Trophoblast cell (in vitro differentiated cells and primary cell): ENCODE measurements at places on chromosomes 4 and X.

GRCh38 chrX:148133105-148133725 is 152.1 kb downstream of the FMR1NB start:
- no peak for DNase-seq

DNA sequence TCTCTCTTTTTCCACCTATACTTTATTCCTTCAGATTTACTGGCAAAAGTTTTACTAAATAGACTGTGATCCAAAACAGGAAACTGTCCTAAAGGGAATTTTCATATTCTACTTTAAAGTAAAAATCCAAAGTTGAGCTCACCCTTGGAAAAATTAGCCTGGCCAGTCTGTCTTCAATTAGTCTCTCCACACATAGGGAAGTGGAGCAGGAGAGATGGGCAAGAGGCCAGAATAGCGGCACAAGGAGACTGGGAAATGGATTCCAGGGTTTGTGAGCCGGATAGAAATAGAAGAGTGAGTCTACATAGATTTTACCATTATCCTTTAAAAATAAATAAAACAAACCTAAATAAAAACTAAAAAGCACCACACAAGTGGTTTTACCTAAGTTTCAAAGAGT is 16.2 kb upstream of the FRMD7 start:
- DNase-seq: no peak

- DNase-seq: no peak
Observed at GRCh38 chr4:71440612-71441011, 101.8 kb downstream of the SLC4A4 start.

GRCh38 chr4:87616268-87616667 is 7.9 kb downstream of the DSPP start:
- no peak for DNase-seq

GRCh38 chr4:7291372-7292114 is 99.2 kb downstream of the SORCS2 start:
- DNase-seq: peak; percentile 8

DNA sequence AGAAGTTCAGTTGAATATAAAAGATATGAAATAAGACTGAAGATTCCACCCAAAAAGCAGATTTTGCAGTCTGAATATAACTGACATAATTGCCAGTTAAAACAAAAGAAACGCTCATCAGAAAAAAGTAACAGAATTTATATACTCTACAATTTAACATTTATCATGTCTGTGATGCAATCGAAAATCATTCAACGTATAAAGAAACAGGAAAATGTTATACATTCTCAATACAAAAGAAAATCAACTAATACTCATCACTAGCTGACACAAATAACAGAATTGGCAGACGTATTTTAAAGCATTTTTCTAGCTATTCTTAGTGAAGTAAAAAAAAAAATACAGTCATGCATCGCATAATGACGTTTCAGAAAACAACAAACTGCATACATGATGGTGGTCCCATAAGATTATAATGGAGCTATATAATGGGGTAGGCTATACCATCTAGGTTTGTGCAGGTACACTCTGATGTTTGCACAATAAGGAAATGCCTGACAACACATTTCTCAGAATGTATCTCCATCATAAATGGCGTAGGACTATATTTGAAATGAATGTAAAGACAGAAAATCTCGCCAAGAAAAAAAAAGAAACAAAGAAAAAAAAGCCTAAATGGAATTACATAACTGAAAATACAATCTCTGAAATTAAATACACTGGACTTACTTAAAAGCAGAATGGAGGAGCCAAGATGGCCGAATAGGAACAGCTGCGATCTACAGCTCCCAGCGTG is 34.3 kb downstream of the OR13H1 start:
- DNase-seq: no peak

GRCh38 chr4:89077761-89078160 is 20.8 kb upstream of the FAM13A start:
- DNase-seq: no peak

DNA sequence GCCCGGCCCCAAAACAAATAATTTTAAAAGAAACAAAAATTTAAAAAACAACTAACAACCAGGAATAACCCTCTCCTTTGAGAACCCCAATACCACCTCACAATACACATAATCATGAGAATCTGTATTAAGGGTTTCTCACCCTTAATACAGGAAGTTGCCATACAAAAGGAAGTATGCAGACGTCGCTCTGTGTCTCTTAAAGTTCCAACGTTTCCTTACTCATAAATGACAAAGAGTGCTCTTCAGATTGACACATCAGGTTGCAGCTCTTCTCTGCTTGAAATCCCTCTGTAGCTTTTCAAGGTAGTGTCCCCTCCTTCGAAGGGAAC is 73.9 kb upstream of the IRF2 start:
- no peak for DNase-seq

DNA sequence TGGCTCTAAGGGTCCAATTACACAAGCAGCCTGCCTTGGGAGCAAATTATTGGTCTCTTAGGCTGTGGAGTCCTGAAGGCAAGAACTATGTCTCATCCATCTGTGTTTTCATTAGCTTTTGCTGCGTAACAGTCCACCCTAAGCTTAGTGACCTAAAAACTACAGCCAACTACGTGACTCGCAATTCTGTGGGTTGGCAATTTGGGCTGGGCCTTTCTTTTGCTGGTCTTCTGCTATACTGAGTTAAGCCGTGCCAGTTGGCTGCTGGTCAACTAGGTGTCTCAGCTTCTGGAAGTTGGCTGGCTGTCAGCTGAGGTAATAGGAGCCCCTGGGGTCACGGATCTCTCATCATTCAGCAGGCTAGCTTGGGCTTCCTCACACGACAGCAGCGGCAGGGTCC is 205.6 kb upstream of the S100G start:
- no peak for DNase-seq

DNA sequence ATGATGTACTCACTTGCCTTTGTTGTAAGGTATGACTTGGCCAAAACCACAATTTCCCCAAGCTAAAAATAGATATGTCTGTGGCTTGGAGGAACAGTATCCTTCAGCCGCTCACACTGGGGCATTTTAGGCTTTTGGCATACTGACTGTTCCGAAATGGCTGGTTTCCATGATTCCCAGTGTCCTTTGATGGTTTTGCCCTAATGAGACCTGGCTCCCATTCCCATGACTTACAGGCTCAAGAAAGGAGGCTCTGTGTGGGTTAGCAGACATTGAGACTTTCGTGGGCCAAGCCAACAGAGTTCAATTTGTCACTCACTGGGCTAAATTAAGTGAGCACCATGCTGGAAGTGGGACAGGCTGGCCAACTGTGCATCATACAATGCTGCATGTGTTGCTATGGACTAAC is 150.6 kb downstream of the CEP135 start:
- no peak for DNase-seq

GRCh38 chrX:97553833-97554232 is 670.1 kb downstream of the RPA4 start:
- no peak for DNase-seq

DNA sequence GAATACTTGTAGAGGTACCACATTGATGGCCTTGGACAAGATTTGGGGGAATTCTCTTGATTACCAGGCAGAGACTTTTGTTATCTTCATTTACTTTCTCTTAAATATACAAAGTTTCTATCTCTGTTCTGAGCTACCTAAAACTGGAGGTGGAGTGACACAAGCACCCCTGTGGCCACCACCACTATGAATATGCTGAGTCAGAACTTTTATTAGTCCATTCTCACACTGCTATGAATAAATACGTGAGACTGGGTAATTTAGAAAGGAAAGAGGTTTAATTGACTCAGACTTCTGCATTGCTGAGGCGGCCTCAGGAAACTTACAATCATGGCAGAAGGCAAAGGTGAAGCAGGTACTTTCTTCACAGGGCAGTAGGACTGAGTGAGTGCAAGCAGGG is 67.1 kb downstream of the RTL3 start:
- DNase-seq: no peak

GRCh38 chr4:23855912-23856605 is 33.8 kb downstream of the PPARGC1A start:
- DNase-seq: no peak

DNA sequence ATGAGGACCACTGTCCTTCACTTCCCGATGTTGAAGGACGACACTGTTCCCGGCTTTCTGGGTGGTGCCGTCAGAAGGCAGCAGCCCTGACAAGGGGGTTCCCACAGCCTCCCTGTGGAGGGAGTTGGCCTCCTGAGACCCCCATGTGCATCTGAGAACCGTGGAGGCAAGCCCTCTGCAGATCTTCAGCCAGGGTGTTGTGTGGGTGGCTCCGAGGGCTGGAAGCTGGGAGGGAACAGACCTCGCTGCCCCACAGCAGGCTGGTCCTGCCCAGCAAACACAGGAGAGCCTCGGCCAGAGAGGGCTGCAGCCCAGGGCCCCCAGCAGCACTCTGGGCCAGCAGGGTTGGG is 16.2 kb downstream of the DGKQ start:
- DNase-seq: no peak

- no peak for DNase-seq
Observed at GRCh38 chrX:22627576-22627975, 354.9 kb downstream of the CBLL2 start.

- no peak for DNase-seq
Observed at GRCh38 chr4:147532896-147533295, 52.0 kb downstream of the EDNRA start.

DNA sequence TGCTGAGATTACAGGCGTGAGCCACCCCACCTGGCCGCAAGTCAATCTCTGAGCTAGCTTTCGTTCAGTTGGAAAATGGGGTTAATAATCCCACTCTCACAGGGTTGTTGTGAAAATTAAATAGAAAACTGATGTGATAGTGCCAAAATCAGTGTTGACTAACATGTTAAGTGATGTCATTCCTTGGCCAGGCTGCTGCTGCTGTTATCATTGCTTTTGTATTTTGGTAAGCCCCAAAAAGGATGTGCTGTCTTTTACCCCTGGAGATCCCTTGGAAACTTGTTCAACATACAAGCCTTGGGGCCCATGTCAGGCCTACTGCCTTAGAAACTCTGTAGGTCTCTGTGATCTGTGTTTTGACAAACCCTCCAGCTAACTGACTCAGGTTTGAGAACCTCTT is 106.3 kb downstream of the AFF1 start:
- DNase-seq: no peak

- DNase-seq: peak; percentile 13
Observed at GRCh38 chr4:1901127-1901526, 29.9 kb downstream of the NSD2 start.

DNA sequence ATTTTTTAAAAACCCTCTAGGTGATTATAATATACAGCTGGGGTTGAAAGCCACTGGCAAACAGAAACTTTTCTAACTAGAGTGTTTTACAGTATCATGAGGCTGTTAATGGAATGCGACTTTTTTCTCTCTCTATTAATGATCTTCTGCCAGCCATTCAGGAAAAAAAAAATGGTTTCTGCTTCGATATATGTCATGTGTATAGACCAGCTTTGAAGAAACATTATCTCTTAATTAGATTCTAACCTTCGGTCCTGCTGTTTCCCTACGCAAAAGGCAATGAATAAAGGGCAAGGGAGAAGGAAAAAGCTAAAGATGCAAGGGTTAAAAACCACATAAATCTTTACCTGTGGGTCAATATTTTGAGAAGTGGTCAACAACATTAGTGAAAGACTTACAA is 1662.1 kb upstream of the TENM3 start:
- no peak for DNase-seq

GRCh38 chrX:149650162-149650561 is 18.6 kb upstream of the TMEM185A start:
- DNase-seq: no peak

- no peak for DNase-seq
Observed at GRCh38 chr4:145539671-145540070, 58.0 kb downstream of the SMAD1 start.

- no peak for DNase-seq
Observed at GRCh38 chrX:153441981-153442380, 3.9 kb downstream of the TREX2 start.

DNA sequence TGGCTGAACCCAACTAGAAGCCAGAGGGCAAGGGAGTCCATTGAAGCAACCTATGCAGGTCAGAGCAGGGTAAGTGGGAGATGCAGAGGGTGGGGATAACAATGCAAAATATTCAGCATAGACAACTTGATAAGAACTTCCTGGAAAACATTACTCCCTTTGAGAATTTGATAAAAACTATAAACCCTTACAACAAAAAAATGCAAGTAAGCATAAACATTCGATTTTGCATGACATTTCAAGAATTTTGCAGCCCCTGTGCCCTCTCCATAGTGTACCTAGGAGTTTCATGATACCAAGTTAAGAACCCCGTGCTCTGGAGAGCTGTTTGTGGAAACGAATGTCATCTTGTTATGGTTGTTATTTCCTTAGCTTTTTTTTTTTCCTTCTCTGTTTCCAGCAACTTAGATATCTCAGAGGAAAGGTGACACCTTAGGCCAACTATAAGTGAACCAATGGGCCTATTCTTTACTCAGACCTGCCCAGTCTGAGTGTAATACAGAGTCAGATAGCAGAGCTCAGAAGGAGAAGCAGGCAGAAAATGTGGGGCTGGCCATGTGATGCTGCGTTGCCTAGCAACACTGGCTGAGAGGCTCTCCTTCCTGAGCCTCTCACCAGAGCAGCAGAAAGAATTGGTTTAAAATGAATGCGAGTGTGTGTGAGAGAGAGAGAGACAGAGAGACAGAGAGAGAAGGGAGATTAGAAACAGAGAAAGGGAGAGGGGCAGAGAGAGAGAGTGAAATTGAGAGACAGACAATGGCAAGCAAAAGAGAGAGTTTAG is 36.7 kb upstream of the GABRQ start:
- no peak for DNase-seq

- no peak for DNase-seq
Observed at GRCh38 chr4:27176881-27177280, 316.2 kb downstream of the STIM2 start.

- no peak for DNase-seq
Observed at GRCh38 chr4:81432825-81433224, 38.9 kb downstream of the RASGEF1B start.

DNA sequence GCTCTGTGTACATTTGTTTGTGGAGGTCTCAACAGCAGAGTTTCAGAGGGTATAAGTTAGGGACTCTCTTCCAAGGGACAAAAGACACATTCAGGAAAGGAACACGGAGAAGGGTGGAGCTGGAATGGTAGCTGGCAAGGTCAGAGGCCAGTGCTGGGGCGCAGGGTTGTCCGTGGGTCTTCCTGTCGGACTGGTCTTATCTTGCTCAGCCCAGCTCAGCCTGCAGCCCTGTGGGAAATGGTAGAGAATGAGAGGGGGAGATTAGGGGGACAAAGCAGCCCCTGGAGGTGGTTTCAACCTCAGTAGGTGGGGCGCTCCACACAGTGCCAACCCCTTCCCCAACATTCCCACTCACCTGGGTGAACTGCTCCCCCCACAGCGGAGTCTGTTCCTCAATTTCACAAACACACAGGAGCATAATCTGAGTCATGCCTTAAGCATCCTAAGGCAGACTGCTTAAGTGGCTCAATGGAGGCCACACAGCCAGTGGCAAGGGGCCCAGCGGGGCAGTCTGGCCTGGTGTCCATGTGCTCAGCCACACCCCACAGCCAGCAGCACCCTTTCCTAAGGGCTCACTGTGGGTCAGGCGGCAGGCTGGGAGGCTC is 6.9 kb upstream of the HDAC6 start:
- DNase-seq: peak; percentile 70

DNA sequence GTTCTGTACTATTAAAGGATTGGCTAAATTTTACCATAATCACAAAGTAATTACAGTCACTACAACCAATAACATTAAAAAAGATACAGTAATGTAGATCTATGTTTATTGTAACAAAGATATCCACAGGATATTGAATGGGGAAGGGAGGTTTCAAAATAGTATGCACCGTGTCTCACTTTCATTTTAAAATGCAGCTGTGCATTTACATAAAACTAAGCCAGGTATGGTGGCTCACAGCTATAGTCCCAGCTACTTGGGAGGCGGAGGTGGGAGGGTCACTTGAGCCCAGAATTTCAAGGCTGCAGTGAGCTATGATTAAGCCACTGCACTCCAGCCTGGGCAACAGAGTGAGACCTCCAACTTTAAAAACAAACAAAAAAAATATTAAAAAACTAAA is 8.5 kb downstream of the SRP72 start:
- no peak for DNase-seq

- peak; percentile 74 for DNase-seq
Observed at GRCh38 chr4:182643801-182644682, 273.1 kb downstream of the DCTD start.
